ENCODE measurements at places on chromosomes 12 and 14.

GRCh38 chr12:52050116-52050757 is 1.0 kb upstream of the NR4A1 start:
- DNase-seq: no peak

GRCh38 chr14:79426103-79426755 is 785.1 kb downstream of the DIO2 start:
- DNase-seq: no peak

DNA sequence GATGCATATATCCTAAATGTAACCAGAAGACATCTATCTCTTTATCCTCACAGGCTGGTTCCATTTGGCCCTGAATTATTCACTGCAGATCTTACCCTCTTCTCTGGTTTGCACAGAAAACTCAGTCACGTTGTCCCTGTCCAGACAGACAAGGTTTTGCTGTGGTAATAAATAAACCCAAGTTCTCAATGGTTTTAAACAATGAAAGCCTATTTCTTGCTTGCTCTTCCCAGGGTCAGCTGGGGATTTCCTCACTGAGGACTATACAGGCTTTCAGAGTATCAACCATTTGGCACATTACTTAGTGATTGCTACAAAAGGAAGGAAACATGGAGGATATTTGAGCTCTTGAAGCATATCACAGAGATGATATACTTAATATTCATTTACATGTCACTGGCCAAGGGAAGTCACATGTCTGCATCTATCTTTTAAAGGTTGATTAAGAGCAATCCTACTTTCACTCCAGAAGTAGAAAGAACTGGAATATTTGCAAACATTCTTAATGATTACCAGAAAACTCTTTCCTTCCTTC is 24.4 kb upstream of the E2F7 start:
- no peak for DNase-seq

GRCh38 chr14:20001863-20002262 is at the start of gene OR4Q2:
Gene OR4Q2, plus strand, starts transcription at chr14:20002163.
- DNase-seq: no peak

GRCh38 chr14:31489691-31490090 is 1.9 kb upstream of the GPR33 start:
- no peak for DNase-seq

- DNase-seq: no peak
These were observed 37.8 kb upstream of the ATF7IP start for GRCh38 chr12:14327711-14328110.

DNA sequence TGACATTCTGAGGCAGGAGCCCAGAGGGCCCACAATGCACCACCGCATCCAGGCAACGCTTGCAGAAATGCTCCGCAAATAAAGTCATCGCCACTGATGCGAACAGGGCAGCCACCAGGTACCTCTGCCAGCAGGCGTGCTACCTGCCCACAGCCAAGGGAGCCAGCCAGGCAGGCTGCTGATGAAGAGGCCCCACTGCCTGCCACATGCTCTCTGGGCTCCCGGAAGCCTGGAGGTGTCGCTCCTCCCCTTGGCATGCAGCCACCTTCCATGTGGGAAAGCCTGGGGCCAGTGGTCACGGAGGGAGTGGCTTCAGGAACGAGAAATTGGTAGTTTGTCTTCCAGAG is 14.7 kb downstream of the GPR132 start:
- DNase-seq: no peak

- DNase-seq: no peak
These were observed 154.9 kb upstream of the PZP start for GRCh38 chr12:9363145-9363544.

GRCh38 chr12:113844495-113845210 is 121.5 kb downstream of the RBM19 start:
- no peak for DNase-seq

GRCh38 chr12:11998944-11999315 is 71.8 kb upstream of the BCL2L14 start:
- no peak for DNase-seq

- DNase-seq: no peak
These were observed 107.8 kb downstream of the DUSP6 start for GRCh38 chr12:89244536-89244935.

- DNase-seq: no peak
These were observed 20.6 kb upstream of the CSRNP2 start for GRCh38 chr12:51103977-51104376.

DNA sequence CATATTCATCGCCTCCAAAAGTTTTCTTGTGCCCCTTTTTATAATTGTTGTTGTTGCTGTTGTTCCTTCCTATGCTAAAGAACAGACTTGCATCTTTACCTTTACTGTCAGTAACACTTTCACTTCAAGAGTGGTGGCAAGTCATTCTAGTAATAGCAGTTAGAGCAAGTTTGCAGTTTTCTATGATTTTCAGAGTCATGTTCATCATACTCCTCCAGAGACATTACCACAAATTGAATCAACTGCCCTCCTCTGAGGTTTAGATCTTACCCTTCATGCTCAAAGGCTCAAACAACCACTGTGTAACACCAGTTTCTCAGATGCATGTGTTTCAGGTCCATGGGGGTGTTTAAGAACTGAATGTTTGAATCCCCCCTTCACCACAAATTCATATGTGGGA is 763.4 kb downstream of the LRFN5 start:
- no peak for DNase-seq

DNA sequence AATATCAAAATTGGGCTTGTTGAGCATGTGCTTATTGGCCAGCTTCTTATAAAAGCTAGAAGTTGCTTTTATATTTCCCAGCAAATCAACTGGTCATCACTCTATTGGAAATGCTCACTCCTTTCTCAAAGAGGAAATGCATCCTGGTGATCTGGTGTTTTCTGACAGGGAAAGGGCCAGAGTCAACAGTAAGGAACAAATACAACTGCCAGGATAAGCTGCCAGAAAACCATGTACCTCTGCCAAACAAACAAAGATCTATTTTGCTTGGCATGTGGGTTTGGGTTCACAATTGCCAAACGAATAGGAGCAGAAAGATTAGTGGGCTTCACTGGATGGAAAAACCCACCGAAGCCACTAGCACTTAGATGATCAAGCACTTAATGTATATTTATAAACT is 126.9 kb upstream of the PDZRN4 start:
- DNase-seq: no peak

GRCh38 chr12:118611770-118612169 is 235.4 kb downstream of the SUDS3 start:
- no peak for DNase-seq

GRCh38 chr14:32203928-32204357 is 874 bp upstream of the RNU6-8 start:
- no peak for DNase-seq

DNA sequence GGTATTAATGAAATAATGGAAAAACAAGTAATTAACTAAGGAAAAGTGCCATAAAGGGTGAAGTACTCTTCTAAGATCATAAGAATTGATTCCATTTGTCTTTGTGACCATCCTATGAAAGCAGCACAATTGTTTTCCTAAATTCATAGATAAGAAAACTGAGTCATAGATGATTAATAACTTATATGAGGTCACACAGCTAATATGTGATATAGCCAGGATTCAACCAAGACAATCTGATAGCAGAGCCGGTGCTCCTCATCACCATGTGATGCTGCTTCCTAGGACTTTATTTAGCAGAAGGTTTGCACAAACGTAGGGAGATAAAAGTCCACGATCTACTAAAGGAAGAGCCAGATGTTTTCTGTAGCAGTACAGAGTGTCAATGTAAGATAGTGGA is 181.5 kb upstream of the SYT1 start:
- no peak for DNase-seq

- DNase-seq: no peak
These were observed 74.2 kb downstream of the KICS2 start for GRCh38 chr12:64147875-64148274.

DNA sequence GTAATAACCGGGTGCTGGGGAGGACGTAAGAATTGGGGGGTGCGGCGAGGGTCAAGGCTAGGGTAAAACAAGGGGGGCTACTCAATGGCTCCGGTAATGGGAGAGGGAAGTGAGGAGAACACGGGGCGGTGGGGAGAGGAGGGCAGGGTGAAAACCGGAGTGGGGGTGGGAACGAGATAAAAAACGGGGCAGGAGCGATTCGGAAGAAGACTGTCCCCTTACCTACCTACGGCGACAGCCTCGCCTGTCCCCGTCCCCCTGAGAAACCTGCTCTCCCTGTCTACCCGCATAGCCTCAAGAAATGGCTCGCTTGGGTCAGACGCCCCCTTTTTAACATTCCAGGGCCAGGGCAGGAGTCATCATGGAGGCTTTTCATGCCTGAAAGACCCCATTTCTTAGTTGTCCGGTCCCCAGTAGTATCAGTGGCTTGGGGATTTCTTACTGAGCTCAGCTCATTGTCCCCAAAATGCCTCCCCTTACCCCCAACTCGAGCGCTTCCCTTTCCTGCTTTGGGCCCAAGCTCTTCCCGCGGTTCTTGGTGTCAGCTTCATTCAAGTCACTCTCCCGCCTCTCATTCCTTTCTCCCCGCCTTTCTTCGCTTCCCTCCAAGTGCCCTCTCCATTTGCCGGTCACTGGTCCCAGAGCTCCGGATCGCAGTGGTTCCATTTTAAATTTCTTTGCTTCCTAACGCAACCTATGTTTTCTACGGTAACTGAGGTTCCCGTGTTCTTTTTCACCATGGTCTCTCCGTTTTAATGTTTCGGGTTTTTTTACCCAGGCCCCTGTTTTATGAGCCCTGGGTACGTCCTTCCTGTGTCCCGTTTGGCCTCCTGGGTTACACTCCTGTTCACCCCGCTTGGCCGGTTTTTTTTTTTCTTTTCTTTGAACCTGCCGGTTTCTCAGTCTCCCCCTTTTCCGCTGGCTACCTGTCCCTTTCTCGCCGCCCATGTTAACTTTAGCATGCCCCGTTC is 1.2 kb upstream of the WSB2 start:
- no peak for DNase-seq

DNA sequence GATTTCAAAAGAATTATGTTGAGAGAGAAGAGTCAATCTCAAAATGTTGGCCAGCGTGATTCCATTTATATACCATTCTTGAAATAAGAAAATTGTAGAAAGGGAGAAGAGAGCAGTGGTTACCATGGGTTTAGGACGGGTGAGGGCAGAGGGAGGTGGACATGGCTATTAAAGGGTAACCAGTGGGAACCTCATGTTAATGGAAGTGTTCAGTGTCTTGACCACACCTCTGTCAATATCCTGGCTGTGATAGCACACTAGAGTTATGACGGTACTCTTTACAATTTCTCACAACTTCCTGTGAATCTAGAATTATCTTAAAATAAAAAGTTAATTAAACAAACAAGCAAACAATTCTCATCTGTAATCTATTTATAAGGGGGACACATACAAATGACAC is 821.2 kb downstream of the VRK1 start:
- DNase-seq: no peak

- DNase-seq: no peak
These were observed 178.7 kb upstream of the SOX5 start for GRCh38 chr12:24127919-24128721.

- DNase-seq: no peak
These were observed 218.3 kb upstream of the PDZRN4 start for GRCh38 chr12:40969796-40970195.
